Right ventricle myocardium superior (tissue), 1 donor: ENCODE measurements at places on chromosomes 13 and 19. TPM values are rescaled to one million over a fixed set of nuclear protein-coding genes. Genes with fewer than 3 reads are reported as not detected.

DNA sequence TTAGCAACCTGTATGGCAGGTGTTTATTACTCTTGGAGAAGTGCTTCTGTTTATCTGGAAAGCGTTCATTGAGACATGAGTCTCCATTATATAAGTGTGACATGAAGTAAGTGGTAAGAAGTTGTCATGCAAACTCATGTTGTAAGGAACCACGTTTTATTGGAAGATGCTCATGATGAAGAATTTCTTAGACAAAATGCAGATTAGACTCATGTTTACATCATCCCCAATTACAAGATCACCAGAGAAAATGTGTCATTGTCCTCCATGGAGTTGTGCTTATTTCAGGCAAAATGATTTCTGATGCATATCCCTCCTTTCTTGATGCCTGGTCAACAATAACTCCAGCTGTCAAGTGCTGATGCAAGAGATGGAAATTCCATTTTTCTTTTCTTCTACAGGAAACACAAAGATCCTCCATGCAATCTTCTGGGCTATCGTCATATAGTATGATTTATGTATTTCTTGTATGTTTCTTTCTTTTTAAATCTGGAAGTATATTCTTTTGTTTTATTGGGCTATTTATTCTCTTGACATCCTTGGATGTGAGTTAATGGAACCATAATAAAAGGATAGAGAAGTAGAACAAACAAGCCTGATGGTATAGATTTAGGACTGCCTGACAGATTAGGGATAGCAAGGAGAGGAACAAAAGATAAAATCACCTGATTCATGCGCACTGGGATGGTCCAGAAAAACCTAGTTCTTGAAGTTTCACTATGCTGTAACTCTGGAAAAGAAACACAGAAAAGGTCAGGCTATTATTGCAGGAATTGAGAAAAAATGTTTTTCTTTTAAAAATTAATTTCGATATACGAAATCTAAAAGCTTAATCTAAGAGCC, 50.7 kb upstream of the DIAPH3 start:
- no peak for DNase-seq

- DNase-seq: no peak
These were observed 64.8 kb downstream of the ARHGAP35 start for GRCh38 chr19:46925548-46925950.

DNA sequence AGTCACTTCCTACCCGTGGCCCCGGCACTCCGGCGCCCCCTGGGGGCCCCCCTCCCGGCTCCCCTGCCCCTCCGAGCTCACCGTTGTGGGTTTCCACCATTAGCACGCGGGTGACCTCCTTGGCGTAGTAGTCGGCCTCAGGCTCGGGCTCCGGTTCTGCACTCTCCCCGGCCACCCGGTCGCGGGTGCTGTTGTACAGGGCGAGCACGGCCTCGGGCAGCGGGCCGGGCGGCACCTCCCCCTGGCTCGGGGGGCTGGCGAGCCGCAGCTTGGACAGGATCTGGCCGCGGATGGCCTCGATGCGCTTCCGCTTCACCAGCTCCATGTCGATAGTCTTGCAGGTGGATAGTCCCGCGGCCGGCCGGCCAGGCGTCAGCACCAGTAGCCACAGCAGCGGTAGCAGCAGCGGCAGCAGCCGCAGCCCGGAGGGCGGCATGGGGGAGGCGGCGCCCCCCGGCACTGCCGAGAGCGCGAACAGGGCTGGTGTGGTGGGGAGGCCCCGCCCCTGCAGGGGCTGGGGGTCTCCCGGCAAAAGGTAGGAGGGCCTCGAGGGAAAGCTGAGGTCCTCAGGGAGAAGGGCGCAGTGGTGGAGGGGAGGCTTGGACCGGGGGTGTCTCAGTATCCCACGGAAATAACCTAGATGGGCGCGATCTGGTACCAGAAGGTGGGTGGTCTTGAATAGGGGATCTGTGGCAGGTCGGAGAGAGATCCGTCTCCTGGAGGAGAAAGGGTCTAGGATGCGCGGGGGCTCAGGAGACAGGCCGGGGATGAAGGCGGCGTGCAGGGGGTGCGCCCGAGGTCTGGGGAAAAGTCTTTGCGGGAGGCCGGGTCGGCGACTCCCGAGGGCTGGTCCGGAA, 885 bp downstream of the TGFB1 start:
- DNase-seq: peak; percentile 85

DNA sequence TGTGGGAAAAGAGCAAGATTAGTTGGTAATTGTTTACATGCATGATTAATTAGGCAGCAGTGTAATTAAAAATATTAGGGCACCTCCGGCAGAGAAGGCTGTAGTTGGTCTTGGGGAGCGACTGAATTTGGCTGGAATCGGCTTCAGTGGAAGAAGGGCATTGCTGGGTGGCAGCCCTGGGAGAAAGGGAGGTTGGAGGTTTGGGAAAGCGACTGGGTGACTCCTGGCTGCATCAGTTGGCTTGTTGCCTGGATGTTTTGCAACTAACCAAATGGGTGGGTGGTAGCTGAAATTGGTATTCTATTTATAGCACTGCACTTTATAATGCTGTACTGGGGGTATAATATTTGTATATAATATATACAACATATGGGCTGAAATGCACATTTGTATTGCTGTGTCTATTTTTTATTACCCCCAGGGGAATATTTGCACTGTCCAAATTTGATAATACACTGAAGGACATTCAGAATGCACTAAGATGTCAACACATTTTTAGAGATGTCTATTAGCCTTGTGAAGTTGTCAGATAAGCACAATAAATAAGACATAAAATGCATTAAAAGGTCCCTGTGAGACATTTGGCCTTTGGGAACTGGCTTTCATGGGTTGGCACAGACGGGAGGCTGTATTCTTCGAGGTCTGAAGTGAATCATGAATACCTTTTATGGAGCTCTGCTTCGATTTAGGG, 1.7 kb downstream of the B3GLCT start:
- no peak for DNase-seq

DNA sequence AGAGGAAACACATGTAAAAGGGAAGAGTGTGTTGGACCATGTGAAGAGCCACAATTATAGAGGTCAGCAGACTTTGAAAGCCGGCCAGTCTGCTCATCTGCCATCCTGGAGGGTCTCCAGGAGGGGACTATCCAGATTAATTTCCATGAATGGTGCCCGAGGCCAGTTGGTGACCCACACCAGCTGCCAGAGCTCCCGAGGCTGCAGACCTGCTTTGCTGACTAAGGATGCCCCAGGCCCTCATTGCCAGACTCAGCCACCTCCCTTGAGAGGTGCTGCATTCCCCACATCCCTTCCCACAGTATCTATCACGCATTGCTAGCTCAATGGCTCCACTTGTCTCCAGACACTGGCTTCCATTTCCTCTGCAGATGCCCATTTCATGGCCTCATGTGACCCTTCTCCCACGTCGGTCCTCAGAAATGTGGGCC, 110.3 kb downstream of the NALCN start:
- DNase-seq: no peak

GRCh38 chr13:66921437-66921836, 308.7 kb downstream of the PCDH9 start:
- no peak for DNase-seq

F7 gene
- 0.08 TPM for total RNA-seq

NPAS1 gene
- total RNA-seq: not detected

OR7G3 gene
- total RNA-seq: not detected
